KG1 (cell line): ENCODE measurements at places on chromosomes 6 and 20.

GRCh38 chr20:62502496-62503095 is 26.8 kb upstream of the GATA5 start:
- no peak for DNase-seq

DNA sequence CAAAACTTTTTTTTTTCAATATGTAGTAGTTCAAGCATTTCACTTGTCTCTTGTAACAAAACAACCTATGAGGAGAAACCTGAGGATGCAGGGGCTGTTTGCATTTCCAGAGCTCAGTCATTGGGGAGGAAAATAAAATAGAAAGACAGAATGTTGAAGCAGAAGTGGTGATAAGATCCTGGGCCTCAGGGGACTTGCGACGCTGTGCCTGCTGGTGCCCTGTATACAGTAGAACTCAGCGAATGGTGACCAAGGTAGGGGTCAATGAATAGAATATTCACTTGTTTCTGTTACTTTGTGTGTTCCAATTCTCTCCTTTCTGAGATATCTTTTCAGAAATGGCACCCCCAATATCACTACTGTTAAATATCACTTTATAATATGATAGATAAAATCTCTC is 271.6 kb downstream of the FARS2 start:
- no peak for DNase-seq

DNA sequence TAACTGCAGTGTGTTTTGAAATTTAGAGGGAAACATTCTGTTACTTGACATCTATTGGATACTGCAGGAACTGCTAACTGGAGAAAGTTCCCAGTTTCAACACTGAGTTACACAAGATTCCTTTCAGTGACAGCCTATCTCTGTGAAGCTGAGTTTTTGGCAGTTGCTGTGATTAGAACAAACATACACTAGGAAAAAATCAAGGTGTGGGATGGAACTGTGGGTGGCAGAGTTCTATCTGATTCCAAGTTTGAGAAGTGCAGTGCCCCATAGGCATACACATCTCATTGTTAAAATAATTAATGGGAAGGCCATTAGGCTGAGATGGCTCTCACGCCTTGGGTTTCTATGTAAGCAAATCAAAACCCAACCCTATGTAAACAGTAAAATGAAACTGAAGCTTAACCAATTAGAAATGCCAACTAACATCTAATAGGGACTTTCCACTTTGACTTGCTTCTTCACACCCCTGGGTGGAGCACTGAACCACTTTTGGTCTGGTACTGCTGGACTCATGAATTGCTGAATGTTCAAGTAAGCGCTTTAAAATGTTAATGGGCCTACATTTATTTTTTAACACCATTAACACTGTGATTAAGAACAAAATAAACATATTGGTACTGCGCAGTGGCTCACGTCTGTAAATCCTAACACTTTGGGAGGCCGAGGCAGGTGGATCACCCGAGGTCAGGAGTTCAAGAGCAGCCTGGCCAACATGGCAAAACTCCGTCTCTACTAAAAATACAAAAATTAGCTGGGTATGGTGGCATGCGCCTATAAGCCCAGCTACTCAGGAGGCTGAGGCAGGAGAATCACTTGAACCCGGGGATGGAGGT is 55.2 kb upstream of the TBC1D7 start:
- no peak for DNase-seq

DNA sequence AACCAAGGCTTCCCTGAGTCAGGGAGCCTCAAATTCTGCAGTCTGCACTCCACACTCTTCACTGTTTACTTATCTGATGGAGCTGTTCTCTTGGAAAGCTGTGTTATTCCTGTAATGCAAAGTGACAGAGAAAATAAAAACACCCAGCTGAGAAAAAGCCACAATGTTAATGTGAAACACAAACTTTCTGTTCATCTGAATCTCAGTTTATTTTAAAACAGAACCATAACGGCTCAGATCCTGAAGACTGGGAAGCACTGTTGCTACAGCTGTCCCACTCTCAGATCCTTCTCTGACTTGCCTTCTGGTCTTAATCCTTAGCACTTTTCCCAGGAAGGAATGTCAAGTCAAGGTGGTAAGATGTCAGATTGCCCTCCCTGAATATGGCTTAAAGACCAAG is 736.6 kb downstream of the DHX35 start:
- no peak for DNase-seq

GRCh38 chr6:167113935-167114910 is 8.7 kb upstream of the CCR6 start:
- DNase-seq: no peak

DNA sequence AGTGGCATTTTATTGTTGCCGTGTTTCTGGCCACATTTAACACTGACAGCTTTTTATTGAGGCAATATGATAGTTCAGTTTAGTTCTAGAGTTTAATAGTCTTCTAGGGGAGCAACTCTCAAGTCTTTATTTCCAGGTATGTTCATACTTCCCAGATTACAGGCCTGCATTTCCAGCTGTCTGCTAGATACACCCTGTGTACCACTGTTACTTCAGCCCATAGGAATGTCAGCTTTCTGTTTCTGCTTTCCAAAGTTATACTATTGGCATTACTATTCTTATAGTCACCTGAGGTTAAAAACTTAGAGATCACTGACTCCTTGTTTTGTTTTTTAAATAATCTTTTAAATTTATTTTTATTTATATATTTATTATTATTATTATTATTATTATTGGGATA is 7.6 kb downstream of the ZNF451 start:
- no peak for DNase-seq

DNA sequence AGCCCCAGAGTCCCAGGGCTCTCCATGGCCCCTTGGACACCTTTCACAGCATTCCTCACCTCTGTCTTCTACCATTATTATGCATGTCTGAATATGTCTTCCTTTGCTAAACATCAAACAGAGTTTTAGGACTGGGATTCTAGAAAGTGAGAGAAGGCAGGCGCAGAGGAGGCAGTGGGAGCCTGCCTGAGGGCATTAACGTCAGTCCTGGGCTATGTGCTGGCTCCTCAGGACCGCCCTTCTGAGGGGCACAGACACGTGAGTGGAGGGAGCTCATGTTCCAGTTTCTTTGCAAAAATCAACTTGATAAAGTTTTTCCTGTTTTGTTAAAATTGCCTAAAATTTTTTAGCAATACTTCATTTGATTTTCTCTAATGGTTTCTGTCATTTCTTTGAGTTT is 38.0 kb downstream of the C6orf15 start:
- no peak for DNase-seq

GRCh38 chr6:43119482-43119881 is 43.4 kb downstream of the PTK7 start:
- DNase-seq: no peak

DNA sequence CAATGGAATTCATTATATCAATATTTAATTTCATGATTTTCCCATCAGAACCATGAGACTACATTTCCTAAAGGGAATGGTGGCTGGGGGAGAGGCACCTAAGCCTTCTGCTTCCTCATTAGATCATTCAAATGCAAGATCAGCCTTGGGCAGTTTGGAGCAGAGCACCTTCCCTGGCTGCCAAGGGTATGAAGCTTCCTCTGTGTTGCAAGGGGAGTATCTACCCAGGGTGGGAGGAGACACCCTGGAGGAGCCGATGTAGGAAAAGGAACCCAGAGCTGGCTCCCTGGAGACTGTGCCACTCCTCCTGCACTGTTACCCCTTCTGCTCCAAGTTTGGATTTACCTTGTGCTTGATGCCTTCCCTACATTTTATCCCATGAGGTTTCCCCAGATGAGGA is 299.7 kb upstream of the PRDM1 start:
- DNase-seq: no peak

- no peak for DNase-seq
Observed at GRCh38 chr6:126383203-126383602, 43.3 kb downstream of the CENPW start.

GRCh38 chr6:160005861-160006540 is 37.1 kb downstream of the IGF2R start:
- no peak for DNase-seq

DNA sequence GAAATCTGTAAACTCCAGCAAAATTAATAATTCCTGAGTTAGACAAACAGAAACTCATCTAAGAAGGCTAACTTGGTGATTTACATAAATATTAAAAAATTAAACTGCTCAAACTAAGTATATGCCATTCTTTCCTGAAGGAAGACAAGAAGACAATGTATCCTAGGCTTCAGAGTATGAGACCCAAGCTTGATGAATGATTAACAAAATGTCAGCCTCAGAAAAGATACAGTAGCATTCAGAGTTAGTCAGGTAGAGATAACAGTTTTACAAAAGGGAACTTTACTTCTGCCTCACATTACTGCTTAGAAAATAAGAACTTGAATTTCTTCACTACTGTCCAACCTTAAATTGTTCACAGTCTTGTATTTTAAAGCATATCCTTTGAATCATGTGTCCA is 12.0 kb downstream of the CSNK2A1 start:
- no peak for DNase-seq

GRCh38 chr6:130625825-130626527 is 201.2 kb upstream of the SMLR1 start:
- no peak for DNase-seq

DNA sequence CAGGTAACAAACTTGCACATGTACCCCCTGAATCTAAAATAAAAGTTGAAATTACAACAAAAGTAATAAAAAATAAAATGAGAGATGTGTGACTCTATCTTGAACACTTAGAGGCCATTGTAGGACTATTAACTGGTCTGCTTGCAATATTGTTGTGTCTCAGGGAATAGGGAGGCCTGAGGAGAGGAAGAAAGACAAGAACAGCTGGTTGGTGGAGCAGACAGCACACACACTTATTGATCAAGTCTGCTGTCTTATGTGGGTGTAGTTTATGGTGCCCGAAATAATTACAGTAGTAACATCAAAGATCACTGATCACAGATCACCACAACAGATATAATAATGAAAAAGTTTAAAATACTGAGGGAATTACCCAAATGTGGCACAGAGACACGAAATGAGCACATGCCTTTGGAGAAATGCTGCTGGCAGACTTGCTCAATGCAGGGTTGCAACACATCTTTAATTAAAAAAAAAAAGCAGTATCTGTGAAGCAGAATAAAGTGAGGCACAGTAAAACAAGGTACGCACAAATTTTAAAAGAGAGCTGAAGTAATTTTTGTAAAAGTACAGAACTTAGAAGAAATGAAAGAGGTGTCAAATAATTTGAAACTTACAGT is 110.1 kb upstream of the HDAC2 start:
- no peak for DNase-seq

DNA sequence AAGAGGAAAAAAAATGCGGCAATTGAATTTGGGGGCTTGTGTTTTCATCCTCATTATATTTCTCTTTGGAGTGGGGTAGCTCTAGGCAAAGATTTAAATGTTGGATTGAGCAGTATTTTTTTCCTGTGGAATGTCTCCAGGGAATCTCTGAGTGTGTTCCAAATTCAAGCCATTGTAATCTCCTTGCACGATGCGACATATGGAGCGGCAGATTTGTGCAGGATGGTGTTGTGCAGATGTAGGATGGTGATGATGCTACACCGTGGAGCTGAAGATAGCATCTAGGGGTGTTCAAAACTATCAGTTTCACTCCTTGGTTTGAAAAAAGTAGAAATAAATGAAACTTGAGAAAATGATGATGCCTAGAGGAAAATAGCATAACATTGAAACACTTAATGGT is 777.5 kb upstream of the EPHA7 start:
- no peak for DNase-seq

GRCh38 chr6:137804637-137805036 is 62.4 kb upstream of the TNFAIP3 start:
- no peak for DNase-seq

DNA sequence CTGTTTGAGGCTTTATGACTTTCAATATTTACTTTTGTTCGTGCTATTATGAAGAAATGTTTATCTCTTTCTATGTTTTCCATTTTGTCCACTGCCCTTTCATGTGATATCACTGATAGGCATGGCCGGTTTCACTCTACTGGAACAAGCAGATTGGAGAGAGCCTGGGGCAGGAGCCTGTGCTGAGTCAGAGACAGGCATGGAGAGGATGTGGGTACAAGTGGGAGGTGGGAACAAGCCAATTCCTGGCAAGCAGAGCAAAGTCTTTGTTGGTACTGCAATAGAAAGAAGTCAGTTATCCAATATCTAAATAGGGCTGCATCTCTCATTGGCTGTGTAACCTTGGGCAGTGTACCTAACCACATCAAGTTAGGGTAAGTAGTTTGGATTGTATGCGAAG is 545.6 kb upstream of the MAP3K7 start:
- DNase-seq: no peak

DNA sequence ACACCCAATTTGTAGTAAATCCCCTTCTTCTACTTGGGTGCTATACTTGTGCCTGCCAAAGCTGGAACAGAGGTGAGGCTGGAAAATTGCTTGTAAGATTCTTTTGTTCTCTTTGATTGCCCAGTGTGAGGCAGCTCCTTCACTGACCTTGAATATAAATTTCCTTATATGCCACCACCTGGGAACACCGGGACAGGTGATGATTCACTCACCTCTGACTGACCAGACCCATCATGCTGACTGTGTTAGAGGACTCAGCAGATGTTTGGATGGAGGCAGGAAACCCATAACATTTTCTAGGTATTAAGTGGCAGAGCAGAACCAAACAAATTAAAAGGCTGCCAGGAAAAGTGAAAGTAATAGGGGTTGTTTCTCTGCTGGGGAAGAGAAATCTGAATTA is 120.9 kb downstream of the GRM1 start:
- no peak for DNase-seq

DNA sequence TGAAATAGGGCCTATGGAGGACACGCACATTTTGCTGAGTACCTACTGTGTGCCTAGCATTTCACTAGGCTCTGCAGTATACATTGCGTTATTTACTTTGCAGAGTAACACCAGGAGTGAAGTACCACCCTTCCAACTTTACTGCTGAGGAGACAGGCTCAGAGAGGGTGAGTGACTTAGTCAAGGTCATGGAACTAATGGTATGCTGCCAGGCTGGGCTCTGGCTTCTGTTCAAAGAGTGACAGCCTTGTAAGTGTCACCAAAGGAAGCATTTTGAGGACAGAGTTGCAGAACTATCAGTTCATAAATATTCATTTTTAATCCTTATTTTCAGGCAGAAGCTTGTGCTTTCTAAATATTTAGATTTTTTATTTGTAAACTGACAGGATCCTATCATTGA is 754.9 kb upstream of the CHD6 start:
- DNase-seq: no peak

DNA sequence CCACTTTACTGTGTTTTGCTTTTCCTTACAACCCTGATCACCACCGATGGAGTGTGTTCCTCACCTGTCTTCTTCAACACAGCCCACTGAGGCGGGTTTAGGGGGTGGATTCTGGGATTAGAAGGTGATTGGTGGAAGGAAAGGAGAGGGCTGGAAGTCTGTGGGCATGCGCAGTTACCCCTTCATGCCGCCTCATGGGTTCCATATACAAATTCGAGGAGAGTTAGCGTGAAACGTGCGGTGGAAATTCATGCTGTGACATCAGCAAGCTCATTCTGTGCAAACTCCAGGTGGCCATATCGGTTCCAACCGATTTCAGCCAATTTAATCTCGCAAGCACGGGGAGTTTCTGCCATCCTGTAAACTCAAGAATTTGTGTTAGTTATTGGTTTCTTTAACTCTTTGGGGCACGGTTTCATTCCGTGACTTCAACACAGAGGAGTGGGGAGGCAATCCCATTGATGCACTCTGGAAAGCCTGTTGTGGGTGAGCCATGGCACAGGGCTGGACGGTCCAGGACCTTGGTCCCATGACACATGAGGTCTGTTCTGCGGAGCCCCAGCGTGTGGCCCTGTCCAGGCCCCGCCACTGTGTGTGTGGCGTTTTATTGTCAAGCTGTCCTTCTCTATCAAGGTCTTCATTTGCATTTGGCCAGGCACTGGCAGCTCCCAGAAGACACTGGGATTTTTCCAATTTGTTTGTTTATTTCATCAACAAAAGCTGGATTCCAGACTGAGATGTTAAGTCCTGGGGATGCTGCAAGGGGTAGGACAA is 482.8 kb upstream of the SULF2 start:
- DNase-seq: no peak
